ENCODE measurements at places on chromosomes 11 and 22.

GRCh38 chr11:67352546-67353316, 615 bp downstream of the POLD4 start:
- DNase-seq: peak; percentile 44

- DNase-seq: no peak
Measured at GRCh38 chr22:49555526-49555925, 272.1 kb downstream of the BRD1 start.

- no peak for DNase-seq
Measured at GRCh38 chr11:82462608-82463242, 270.9 kb downstream of the FAM181B start.

DNA sequence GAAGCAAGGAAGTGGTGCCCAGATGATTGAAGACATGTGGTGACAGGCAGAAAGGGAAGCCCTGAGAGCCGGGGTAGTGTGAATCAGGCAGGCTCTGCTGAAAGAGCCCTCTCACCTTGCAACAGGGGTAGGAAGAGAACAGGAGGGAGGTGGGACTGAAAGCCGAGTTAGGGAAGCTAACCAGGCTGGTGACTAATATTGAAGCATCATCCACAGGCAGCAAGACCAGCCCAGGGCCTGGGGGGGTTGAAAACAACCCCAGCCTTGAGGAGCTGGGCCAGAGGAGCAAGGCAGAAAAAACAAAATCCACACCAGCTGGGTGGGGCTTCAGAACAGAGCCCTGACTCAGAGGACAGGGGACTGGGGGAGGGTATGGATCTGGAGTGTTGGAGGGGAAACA, 35.0 kb upstream of the CRTAM start:
- DNase-seq: no peak

GRCh38 chr22:21015466-21016006, 571 bp downstream of the P2RX6 start:
- no peak for DNase-seq

DNA sequence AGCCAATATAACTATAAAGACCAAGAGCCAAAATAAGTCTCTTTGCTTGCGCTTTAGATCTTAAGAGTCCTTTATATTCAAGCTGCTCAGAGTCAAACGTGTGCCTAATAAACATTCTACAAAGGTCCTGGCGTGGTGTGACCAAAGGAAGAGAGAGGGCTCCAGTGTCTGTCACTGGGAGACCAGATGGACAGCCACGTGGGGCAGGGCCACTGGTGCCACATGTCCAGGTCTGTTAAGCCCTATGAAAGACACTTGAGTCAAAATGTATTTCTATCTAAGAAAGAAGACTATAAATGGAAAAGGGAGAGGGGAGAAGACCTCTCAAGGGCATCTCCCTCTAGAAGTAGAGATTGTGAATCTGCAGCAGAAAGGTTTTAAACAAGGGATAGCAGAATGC, 32.2 kb upstream of the EHF start:
- no peak for DNase-seq

DNA sequence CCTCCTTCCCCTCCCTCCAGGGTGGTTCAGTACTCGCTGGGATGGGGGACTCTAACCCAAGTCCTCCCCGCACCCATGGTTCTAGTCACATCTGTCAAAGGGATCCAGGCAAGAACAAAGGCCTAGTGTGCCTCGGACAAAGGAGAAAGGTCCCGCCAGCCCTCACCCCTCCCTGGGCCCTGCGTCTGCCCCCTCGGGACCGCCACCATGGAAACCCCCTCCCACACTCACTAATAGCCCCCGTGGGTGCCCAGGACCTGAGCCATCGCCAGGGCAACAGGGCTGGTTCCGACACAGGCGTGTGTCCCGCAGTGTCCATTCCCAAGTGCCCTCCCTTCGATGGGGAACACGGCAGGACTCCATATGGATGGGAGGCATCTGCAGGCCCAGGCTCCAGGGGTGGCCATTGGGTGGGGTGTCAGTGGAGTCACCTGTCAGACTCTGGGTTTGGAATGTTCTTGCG, 5.1 kb upstream of the CARNS1 start:
- no peak for DNase-seq

All from T-helper 1 cell (primary cell).